ENCODE measurements at places on chromosomes 12 and 14.

- DNase-seq: no peak
Measured at GRCh38 chr14:90577661-90578282, 180.9 kb downstream of the CALM1 start.

DNA sequence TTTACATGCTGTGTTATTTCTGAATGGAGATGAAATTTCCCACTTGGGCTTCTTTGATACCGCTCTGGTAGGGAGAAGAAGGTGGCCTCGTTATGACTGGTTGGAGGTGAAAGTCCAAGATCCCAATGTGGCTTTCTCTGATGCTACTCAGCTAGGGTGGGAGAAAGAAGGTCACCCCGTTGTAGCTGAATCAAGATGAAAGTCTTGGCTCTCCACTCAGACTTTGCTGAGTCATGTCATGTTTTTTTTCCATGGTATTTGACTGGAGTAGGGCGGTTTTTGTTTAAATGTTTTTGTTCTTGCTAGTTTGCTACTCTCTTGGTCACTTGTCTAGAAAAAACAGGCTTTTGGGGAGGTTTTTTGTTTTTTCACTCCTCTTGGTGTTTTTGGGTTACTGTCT lies 2.4 kb upstream of the PDE6H start:
- no peak for DNase-seq

- DNase-seq: no peak
Measured at GRCh38 chr12:83261998-83262397, 575.3 kb downstream of the TMTC2 start.

DNA sequence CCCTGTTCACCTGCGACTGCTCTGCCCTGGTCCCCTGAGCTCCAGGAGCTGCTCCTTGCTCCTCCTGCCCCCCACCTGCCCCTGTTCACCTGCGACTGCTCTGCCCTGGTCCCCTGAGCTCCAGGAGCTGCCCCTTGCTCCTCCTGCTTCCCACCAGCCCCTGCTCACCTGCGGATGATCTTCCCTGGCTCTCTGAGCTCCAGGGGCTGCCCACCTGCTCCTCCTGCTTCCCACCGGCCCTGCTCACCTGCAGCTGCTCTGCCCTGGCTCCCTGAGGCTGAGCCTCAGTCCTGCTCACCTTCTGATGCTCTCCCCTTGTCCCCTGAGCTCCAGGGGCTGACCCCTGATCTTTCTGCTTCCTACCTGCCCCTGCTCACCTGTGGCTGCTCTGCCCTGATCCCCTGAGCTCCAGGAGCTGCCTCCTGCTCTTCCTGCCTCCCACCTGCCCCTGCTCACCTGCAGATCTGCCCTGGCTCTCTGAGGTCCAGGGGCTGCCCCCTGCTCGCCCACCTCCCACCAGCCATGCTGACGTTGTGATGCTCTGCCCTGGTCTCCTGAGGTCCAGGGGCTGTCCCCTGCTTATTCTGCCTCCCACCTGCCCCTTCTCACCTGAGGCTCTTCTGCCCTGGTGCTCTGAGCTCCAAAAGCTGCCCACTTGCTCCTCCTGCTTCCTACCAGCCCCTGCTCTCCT lies 219.2 kb downstream of the TMEM121 start:
- DNase-seq: no peak

DNA sequence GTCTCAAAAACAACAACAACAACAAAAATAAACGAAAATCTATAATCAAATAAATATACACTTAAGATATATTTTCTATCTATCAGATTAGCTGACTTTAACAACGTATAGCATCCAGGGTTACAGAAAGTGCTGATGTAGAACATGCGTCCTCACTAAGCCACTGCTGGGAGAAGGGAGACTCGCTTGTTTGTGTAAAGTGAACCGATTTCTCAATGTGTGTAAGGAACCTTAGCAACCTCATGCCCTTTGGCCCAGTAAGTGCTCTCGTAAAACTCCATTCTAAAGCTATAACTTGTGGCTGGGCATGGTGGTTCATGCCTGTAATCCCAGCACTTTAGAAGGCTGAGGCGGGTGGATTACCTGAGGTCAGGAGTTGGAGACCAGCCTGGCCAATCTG lies 23.8 kb downstream of the NFKBIA start:
- DNase-seq: no peak

DNA sequence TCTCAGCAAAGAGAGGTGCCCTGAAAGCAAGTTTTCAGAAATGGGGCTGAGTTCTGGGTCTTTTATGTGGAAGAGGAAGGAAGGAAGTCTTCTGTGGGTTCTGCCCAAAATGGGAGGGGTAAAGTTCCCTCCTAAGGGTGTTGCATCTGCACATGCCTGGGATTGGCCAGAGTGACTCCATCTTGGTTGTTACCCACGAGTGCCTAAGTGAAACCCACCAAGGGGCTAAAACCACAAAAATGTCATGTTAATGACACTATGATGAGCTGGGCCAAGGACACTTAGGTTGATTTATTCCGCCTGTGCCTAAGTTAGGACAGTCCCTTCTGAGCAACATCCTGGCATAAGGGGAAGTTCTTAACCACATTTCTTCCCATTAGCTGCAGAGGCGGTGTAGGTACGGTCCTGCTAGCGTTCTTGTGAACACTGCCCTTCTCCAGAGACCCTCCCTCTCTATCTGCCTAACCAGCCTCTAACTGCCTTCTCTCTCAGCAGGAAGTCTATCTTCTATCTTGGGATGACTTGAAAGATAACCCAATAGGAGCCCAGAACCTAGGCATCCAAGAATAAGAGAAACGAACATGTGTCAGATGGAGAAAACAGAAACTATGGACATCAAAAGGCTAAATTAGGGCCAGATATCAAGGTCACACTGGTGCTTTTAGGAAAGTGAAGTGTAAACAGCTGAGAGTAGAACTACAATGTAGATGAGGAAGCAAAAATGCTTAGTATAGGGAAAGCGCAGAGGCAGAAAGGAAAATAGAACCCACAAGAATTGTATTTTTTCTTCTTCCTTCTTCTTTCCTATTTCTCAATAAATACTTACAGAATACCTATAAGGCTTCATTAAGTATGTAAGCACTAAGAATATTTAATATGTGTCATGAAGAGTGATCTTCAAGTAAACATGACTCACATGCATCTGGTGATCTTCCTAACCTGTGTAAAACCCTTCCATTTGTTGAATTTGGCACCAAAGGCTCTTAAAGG lies 104.2 kb upstream of the AMN1 start:
- no peak for DNase-seq

GRCh38 chr12:16385782-16386646 lies 38.6 kb downstream of the MGST1 start:
- DNase-seq: peak; percentile 14

- DNase-seq: no peak
Measured at GRCh38 chr12:98736352-98737321, 91.5 kb downstream of the APAF1 start.

Data from dorsolateral prefrontal cortex (tissue), 122 donors.